Astrocyte (in vitro differentiated cells and primary cell): ENCODE measurements at places on chromosomes 11 and 22.
A peak's percentile ranks its signal among the peaks of the same experiment; 100 is the strongest.

DNA sequence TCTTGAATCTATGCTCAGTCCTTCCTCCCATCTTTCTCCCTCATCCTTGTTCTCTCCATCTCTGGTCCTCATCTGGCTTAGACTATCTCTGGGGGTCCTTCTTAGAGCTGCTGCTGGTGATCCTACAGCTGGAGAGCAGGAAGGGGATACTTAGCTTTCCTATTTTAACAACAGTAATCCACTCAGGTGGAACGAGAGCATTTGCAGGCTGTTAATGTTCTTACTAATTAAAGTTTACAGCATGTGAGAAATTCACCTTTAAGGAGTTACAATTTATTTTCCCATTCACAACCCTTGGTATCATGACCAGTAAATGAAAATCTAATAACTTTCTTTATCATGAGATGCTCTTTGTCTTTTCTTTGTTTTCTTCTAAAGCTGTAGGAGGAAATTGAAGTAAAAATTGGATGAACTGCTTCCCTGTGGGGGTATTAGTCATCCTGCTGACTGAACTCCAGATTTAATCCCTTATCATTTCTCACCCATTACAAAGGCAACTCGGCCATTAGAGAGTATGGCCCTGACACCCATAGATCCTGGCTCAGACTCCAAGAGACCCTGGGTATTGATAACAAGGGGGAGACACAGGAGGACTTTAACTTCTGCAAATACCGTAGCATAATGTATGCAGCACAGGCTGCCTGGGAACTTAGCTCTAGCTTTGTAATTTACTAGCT is 37.6 kb upstream of the MTNR1B start:
- DNase-seq: peak; percentile 3

- no peak for DNase-seq
These were observed 18.9 kb downstream of the CASP5 start for GRCh38 chr11:105004021-105004420.

DNA sequence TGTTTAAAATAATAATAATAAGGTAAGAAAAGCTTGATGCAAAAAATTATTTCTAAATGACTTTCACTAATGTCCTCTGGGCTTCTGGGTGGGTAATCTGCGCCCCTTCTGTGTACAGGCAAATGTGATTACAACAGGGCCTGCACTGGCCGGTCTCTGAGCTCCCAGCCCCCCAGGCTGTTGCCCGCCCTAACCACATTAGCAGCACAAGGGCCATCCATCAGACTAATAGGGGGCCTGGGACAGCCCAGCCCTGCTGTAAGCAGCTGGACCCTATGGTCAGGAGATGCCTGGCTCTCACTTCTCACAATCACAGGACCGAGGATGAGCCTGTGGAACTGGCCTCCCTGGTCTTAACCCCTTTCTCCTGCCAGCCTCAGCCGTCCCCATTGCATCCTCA is 388.4 kb downstream of the BUD13 start:
- no peak for DNase-seq

DNA sequence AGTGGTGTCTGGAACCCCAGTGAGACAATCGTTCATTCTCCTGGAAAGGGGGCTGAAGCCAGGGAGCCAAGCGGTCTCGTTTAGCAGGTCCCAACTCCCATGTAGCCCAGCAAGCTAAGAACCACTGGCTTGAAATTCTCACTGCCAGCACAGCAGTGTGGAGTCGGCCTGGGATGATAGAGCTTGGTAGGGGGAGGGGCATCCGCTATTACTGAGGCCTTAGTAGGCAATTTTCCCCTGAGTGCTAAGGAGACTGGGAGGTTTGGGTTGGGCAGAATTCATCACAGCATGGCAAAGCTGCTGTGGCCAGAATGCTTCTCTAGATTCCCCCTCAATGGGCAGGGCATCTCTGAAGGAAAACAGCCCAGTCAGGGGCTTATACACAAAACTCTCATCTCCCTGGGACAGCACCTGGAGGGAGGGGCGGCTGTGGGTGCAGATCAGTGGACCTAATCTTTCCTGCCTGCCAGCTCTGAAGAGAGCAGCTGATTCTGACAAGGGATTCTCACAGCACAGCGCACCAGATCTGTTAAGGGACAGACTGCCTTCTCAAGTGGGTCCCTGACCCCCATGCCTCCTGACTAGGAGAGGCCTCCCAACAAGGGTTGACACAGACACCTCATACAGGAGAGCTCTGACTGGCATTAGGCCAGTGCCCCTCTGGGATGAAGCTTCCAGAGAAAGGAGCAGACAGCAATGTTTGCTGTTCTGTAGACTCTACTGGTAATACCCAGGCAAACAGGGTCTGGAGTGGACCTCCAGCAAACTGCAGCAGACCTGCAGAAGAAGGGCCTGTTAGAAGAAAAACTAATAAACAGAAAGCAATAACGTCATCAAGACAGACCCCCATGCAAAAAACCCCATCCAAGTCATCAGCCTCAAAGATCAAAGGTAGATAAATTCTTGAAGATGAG is 14.8 kb downstream of the OR52M1 start:
- DNase-seq: no peak

DNA sequence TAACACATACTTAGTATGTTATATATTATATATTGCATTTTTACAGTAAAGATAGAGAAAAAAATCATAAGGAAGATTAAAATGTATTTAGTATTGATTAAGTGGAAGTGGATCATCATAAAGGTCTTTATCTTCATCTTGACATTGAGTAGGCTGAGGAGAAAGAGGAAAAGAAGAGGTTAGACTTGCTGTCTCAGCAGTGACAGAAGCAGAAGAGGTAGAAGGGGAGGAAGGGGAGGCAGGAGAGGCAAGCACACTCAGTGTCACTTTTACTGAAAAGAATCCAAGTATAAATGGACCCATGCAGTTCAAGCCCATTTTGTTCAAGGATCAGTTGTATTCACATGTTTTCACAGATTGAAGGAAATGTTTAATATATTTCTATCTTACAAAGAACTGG is 69.7 kb downstream of the GAB2 start:
- no peak for DNase-seq

DNA sequence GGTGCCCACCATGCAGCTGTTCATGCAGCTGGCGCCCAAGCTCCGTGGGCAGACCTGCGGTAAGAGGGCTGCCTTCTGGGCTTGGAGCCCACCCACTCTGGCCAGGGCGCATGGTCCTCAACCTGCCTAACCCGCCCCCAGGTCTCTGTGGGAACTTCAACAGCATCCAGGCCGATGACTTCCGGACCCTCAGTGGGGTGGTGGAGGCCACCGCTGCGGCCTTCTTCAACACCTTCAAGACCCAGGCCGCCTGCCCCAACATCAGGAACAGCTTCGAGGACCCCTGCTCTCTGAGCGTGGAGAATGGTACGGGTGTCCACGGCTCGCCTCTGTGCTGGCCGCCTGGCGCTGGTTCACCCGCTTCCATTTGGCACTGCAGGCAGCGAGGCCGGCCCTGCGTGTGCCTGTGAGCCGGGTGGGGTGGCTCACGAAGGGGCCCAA is 11.0 kb downstream of the MUC5AC start:
- no peak for DNase-seq

GRCh38 chr11:71431271-71431670 is 16.9 kb downstream of the DHCR7 start:
- DNase-seq: no peak

DNA sequence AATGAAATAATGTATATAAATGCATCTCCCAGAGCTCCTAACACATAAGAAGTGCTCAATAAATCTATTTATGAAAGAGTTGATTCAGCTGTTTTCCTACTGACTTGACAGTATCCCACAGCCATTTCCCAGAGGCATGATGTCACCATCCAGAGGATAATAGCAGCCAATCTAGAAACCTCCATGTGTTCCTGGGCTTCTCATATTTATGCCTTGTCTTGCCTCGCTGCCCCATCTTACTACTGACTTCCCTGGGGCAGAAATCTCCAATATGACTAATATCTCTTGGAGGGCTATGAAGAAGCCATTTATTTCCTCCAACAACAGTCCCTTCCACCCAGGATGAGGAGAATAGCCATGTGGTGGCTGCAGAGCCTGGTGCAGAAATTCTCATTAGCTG is 115.4 kb upstream of the NAV2 start:
- peak; percentile 73 for DNase-seq

GRCh38 chr11:121159741-121160140 is 58.7 kb downstream of the TECTA start:
- no peak for DNase-seq
